SJCRH30 (cell line): ENCODE measurements at places on chromosomes 1 and 21. TPM values are rescaled to one million over a fixed set of nuclear protein-coding genes. Genes with fewer than 3 reads are reported as not detected.

- no peak for DNase-seq
Observed at GRCh38 chr1:38508232-38508631, 351.3 kb downstream of the RRAGC start.

- DNase-seq: no peak
Observed at GRCh38 chr1:93638981-93639380, 42.7 kb downstream of the BCAR3 start.

GRCh38 chr1:204989266-204990058 is 53.5 kb upstream of the CNTN2 start:
- DNase-seq: peak; percentile 66

Gene RCAN1
- total RNA-seq: 23.6 and 28.3 TPM in 2 replicates

Gene OR10J4
- not detected in 2 replicates for total RNA-seq

GRCh38 chr1:241263346-241263745 is 93.7 kb downstream of the RGS7 start:
- no peak for DNase-seq

Gene POGK
- 27.1 and 27.2 TPM in 2 replicates for total RNA-seq

Gene ARHGEF16
- 0.18 and 0.57 TPM in 2 replicates for total RNA-seq

Gene GABRD
- total RNA-seq: not detected in 2 replicates

Gene PLA2G2F
- not detected in 2 replicates for total RNA-seq

DNA sequence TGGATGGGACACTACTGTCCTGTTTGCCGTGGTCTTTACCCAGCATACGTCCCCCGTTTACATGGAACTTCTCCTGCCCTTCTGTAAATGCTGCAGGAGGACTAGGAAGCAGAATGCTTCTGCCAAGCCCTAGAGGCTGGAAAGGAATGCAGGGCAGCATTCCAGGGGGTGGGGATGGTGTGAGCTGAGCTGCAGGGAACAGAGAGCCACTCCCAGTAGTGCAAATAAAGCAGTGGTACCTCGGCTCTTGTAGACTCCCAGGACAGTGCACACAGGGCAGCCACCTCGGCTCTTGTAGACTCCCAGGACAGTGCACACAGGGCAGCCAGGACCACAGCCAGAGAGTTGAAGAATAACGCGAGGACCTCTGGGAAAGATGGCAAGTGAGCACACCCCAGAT is 35.4 kb downstream of the PTPRU start:
- DNase-seq: peak; percentile 88

GRCh38 chr1:102174259-102174863 is 177.6 kb upstream of the OLFM3 start:
- peak; percentile 39 for DNase-seq

DNA sequence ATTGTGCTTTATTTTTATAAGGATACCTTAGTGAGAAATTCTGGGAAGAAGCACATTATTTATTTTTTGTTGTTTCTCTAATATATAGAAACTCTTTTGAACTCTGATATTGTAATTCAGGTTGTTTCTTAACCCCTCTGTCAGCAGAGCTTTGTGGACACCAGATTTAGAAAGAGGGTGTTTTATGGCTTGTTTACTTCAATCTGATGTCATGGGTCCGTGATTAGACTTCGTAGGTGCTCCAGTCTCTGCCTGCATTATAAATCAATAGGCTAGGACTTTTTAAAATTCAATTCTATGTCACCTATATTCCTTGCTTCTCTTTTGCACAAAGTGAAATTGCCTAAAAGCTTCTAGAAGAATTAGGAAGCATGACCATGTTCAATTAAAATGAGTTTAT is 47.3 kb upstream of the CCDC190 start:
- no peak for DNase-seq

Gene IVL
- total RNA-seq: not detected in 2 replicates

Gene IL12RB2
- not detected in 2 replicates for total RNA-seq

Gene SOD1
- 256 and 271 TPM in 2 replicates for total RNA-seq

GRCh38 chr1:116569381-116569670 is 1.5 kb downstream of the CD58 start:
- DNase-seq: no peak

Gene TFF3
- total RNA-seq: 48.5 and 52.7 TPM in 2 replicates

DNA sequence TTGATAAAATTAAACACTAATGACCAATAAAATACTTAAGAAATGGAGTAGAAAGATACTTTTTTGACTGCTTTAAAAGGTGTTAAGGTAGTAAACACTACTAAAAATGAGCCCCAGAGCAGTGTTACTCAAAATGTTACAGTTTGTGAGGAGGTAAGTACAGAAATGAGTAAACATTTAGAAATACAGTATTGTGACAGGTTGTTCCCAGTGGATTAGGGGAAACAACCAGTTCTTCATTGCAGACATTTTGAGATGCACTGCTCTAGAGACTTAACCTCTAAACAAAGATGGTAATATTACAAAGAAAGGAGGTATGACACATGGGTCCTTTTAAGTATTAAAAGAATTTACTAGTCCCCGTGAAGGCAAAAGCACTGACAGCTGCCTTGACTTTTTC is 12.7 kb downstream of the DHX9 start:
- no peak for DNase-seq

Gene CD34
- total RNA-seq: 0.36 and 0.43 TPM in 2 replicates

DNA sequence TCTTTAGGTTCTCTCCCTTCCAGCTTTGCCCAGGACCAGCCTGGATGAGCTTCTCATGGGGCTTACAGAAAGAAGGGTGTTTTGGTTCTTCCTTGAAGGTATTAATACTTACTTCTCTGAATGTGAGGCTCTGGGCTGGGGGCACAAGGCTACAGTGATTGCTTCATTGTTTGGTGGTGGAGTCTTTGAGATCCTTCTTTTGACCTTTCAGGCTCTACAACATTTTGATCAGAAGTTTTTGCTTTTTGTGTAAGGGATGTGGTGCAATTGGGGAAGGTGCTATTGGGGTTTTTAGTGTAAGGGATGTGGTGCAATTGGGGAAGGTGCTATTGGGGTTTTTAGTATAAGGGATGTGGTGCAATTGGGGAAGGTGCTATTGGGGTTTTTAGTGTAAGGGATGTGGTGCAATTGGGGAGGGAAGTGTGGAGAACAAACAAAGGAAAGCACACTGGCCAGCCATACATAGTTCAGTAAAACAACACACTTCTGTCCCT is 103.6 kb upstream of the IVNS1ABP start:
- no peak for DNase-seq

Gene GPR37L1
- 0.02 TPM in 1 of 2 replicates, not detected in the other for total RNA-seq

- peak; percentile 61 for DNase-seq
Observed at GRCh38 chr1:213231795-213232231, 180.8 kb downstream of the RPS6KC1 start.

Gene GGPS1
- 15.1 and 20.7 TPM in 2 replicates for total RNA-seq

Gene AMY1C
- total RNA-seq: 0.10 TPM in 1 of 2 replicates, not detected in the other

DNA sequence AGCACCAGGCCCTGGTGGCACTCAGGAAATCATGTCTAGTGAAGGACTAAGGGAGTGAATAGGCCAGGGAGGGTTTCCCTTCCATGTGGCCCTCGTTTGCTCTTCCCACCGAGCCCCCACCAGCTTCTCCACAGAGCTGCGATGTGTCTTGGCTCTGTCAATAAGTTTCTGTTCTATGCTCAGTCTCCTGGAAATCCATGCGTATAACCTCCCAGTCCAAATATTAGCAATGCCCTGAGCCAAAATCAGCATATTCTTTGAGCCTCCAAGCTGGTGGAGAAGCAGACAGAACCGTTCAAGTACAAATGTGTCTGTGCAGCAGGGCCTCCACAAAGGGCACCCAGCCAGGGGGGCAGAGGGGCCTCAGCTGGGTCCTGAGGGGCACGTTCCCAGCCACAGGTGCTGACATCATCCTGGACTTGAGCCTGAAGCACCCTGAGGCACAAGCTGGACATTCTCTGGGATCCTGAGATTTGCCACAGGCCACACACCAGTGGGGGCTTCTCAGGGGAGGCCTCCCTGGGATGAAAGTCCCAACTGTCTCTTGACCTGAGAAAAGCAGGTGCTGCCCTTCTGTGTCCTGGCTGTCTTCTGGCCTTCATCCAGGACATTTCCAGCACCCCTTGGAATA is 350.5 kb upstream of the VAMP3 start:
- peak; percentile 47 for DNase-seq

GRCh38 chr1:228453022-228453560 is 34.1 kb upstream of the RNF187 start:
- DNase-seq: peak; percentile 21

DNA sequence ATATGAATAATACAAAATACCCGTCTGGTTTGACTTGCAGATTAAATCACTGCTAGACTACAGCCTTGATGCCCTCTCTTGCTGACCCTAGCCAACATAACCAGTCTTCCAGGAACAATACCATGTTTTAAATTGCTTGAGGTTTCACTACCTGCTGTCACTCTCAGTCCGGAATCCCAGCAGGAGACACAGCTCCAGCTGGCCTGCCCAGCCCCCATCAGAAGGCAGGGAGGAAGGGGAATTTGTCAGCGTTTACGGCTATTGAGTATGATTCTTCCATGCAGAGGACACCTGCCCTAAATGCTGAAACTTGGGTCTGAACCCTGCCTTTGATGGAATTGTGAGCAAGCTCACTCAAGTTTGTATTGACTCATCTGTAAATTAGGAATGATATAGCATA is 33.0 kb downstream of the ZNF496 start:
- no peak for DNase-seq

Gene AIM2
- total RNA-seq: not detected in 2 replicates

- no peak for DNase-seq
Observed at GRCh38 chr1:200556002-200556401, 64.5 kb downstream of the KIF14 start.

- peak; percentile 35 for DNase-seq
Observed at GRCh38 chr1:98388441-98388840, 273.1 kb upstream of the SNX7 start.

Gene DIO1
- not detected in 2 replicates for total RNA-seq

Gene LEMD1
- 1.5 and 1.7 TPM in 2 replicates for total RNA-seq

Gene ATP5IF1
- total RNA-seq: 174 and 179 TPM in 2 replicates

Gene LRRC8C
- 3.4 and 3.6 TPM in 2 replicates for total RNA-seq

- no peak for DNase-seq
Observed at GRCh38 chr1:237041795-237042525, at the start of gene RYR2. Gene RYR2 (plus strand): TSS chr1:237042184. CDS start chr1:237042522, 338 bp downstream.

Gene PCSK9
- 0.15 and 0.22 TPM in 2 replicates for total RNA-seq

- no peak for DNase-seq
Observed at GRCh38 chr1:213685992-213686582, 301.7 kb upstream of the PROX1 start.

DNA sequence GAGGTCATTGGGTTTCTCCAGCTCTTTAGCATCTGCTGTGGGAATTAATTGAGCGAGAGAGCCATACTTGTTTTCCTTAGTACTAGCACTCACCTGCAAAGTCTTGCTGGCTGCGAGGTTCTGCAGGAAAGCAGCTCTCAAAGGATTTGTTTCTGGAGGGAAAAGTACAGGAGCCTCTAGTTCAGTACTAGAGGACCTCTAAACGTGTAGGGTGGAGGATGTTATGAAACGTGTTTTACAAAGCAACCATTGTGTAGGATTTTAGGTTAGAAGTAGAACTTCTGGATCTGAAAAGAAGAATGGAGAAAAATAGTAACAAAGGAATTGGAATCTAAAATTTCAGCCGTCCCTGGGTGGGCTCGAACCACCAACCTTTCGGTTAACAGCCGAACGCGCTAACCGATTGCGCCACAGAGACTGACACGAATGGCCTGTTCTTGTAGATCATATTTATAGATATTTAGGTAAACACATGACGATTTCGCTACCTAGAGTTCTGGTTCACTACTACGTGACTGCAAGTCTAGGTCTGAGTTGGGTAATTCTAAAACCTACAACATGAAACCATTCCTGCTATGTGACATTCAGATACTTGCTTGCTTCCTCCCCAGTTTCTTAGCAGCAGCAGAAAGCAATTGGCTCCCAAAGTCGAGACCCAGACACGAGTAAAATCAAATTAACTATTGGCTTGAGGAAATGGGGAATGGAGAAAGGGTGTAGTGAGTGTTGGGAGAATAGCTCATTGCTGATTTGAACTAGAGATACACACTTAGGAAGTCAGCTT is 60.2 kb upstream of the CFAP126 start:
- peak; percentile 45 for DNase-seq
